ENCODE measurements at places on chromosomes 4 and X.
A peak's percentile ranks its signal among the peaks of the same experiment; 100 is the strongest.

- DNase-seq, result no peak
These were observed 95.7 kb downstream of the RBMX2 start for GRCh38 chrX:130497531-130497930.

DNA sequence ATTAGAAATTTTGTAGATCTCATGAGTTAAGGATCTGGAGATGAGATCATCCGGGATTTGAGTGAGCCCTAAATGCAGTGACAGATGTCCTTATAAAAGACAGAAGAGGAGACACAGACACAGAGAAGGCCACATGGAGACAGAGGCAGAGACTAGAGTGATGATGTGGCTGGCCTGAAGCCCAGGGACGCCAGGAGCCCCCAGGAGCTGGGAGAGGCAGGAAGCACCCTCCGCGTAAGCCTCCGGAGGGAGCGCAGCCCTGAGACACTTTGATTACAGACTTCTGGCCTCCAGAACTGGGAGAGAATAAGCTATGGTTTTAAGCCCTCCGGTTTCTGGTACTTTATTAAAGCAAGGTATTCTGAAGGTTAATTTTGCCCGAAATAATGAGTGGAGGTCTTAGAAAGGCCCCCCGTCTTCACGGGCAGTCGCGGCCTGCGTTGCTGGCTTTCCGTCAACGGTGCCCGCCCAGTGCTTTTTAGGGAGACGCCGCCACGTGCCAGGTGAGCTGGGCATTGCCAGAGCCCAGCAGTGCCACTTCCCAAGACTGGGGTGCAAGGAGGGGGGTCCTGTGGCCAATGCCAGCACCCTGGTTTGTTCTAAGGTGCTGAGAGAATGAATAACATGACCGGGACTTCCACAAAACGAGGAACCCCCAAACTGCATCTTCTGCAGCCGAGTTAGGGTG lies 8.1 kb downstream of the DHRSX start:
- no peak for DNase-seq

- DNase-seq, result no peak
These were observed 259.9 kb upstream of the JADE1 start for GRCh38 chr4:128549636-128550035.

GRCh38 chr4:76035141-76035540 lies 729 bp downstream of the CXCL11 start:
- DNase-seq, result no peak

DNA sequence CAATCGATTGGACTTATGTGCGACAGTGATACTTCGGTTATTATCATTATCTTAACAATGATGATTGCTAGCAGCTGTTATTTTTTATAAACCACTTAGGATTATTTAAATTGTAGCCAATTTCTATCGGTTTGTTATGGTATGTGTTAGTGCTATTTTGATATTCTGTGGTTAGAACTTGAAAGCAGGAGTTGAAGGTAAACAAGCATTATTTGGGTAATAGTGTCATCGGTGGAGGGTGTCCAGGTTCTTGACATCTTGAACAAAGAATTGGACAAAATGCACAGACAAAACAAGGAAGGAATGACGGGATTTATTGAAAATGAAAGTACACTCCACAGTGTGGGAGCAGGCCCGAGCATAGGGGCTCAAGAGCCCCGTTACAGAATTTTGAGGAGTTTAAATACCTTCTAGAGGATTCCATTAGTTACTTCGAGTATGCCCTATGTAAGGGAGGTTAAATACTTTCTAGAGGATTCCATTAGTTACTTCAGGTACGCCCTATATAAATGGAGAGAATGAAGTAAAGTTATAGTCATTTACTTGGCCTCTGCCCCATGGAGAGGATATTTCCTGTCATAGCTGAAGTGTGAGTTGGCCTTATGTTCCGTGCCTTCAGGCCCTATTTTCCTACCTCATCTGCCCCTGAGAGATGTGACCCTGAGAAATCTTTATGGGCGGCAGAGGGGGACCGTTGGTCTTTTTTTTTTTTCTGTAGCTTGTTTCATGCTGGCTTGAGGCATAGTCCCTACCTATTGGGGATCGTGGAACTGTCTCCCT lies 13.1 kb downstream of the MOB1B start:
- DNase-seq, result no peak

DNA sequence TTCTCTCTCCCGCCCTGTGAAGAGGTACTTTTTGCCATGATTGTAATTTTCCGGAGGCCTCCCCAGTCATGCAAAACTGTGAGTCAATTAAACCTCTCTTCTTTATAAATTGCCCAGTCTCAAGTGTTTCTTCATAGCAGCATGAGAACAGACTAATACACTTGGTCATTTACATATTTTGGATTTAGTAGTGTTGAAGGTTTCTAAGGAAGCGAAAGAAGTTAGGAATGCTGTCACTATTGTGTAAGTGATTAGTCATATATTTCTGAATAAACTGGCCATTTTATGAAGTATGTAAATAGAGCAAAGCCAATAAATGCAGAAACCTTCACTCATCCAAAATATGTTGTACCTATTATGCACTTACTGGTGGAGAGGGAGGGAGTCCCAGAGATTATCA lies 34.4 kb upstream of the GK2 start:
- no peak for DNase-seq

DNA sequence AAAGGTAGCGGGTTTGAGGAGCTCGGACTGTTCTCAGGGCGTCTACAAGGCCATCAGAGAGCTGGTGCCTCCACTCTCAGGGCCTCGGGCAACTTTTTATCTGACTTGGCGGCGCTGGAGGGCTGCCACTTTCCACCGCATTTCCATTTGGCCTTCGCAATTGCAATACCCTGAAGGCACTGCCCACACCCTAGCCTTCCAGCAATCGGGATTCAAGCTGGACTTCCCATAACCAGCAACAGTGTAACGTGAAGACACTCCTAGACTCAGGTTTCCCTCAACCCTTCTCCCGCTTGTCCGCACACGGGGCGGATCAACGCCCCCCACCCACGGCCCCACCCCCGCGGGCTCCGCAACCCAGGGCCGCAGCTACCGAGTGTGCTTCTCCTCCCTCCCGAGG lies 50.2 kb upstream of the BCOR start:
- DNase-seq, result no peak

- no peak for DNase-seq
These were observed 436.5 kb upstream of the FTHL17 start for GRCh38 chrX:31508338-31508737.

GRCh38 chr4:108333353-108333942 lies 164.7 kb upstream of the LEF1 start:
- DNase-seq, result no peak

- peak; percentile 13 for DNase-seq
These were observed 11.0 kb downstream of the SUPT20HL1 start for GRCh38 chrX:24371391-24371972.

DNA sequence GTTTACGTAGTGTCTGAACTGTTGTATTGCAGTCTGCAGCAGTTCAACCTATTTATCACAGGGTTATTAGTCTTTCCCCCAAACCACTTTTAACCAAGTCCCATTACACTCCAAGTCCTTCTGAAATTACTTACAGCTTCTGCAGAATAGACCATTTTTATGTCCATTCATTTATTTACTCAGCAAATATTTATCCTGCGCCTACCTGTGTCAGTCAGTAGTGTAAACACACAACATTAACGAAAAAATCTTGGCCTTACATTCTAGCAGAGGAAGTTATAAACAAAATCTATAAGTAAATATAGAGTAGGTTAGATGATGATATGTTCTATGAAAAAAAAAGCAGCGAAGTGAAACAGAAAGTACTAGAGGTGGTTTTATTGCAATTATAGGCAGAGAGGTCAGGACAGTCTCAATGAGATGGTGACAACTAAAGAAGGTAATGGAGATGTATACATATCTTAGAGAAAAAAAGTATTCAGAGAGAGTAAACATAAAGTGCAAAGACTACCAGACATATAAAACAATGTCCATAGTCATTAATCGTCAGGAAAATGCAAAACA lies 534.7 kb downstream of the KCNIP4 start:
- DNase-seq, result no peak

- no peak for DNase-seq
These were observed 216.1 kb downstream of the MAGEE1 start for GRCh38 chrX:76643590-76643989.

DNA sequence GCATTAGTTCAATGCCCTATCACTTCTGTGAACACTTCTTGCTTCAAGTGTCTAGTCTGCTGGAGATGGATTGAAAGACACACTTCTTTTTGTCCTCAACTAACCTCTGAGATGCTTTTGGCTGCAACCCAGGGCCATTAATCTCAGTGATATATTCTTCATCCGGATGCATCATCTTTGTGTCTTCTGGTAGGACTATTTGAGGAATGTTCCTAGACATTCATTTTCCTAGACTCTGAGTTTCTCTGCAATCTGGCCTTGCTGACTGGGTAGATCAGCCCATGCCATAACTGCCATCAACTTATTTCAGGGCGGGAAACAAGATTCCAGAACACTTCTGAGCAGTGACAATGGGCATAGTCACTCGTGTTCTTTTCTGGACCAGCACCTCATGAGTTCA lies 329.4 kb downstream of the PDGFC start:
- no peak for DNase-seq

DNA sequence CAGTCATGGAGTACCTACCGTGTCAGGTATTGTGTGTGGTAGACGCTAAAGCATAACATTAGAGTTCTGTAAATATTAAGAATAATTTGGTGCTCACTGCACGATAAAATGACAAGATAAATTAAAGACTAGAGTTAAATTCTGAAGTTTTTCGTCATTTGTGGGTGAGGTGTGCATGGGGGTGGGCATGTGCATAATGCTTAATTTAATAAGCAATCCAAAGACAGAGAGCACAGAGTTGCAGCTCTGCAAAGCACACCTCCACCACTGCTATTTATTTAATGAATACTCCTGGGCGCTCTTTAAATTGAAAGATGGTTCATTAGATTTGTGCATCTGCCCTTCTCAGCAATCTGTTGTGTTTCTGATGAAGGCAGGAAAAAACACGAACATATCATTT lies 62.6 kb downstream of the GATB start:
- no peak for DNase-seq

- DNase-seq, result no peak
These were observed 127.8 kb upstream of the METTL14 start for GRCh38 chr4:118557298-118557851.

GRCh38 chr4:126564283-126564854 lies 1068.4 kb upstream of the INTU start:
- no peak for DNase-seq

DNA sequence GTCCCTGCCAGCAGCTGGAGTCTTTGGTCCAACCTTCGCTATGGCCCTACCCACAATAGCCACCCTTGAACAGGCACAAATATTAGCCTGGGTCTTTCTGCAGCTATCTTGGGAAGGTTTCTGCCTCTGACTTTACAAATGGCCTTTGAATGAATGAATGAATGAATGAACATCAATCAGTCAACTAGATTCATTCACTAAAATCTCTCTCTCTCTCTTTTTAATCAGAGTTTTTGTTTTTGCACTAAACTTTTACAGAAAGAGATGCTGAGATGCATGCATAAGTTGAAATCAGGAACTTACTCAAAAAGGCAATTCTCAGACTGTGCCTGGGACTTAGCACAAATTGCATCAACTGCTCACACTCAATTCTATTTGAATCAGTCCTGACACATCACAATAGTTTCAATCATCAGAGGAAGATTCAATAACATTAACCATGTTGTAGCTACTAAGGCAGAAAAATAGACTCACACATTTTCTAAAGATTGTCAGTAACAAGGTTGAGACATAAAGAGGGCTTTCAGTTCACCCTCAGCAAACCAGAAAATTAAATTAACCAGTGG lies 55.0 kb downstream of the ANXA3 start:
- DNase-seq, result no peak

DNA sequence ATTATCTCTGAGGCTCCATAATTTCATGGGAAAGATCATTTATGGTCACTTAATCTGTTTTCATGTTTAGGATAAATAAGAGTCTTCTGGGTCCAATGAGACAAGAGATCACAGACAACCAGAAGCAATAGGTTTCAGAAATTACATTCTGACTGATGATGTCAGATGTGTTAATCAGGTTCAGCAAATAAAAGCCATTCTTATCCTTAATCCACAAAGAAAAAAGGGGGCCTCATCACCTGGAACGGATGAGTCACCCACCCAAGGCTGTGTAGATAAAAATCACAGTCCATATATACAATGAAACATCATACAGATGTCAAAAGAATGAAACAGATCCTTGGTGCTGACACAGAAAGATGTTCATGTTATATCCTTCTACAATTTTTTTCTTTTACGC lies 36.6 kb downstream of the SYTL4 start:
- no peak for DNase-seq

GRCh38 chr4:82777857-82778525 lies 20.6 kb downstream of the SCD5 start:
- DNase-seq, result no peak

GRCh38 chrX:123779908-123780396 lies 47.1 kb upstream of the THOC2 start:
- DNase-seq, result no peak

GRCh38 chrX:7462110-7462509 lies 314.2 kb upstream of the PUDP start:
- DNase-seq, result no peak

DNA sequence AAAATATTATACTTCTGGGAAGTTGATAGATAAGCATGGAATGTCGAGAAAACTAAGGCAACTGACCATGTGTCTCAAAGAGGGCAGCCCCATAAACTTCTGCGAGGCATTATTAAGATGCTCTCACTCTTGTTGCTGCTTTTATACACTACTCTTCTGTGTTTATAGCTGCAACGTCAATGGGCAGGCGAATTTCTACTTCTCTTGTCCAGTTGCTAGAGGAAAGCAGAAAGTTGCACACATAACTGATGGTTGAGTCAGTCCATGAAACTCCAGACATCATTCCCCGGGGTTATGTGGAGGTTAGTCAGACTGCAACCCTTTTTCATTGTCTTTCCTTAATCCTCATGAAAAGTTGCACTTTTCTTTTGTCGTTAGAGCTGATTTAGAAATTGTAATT lies 39.8 kb downstream of the VCX3B start:
- DNase-seq, result no peak

DNA sequence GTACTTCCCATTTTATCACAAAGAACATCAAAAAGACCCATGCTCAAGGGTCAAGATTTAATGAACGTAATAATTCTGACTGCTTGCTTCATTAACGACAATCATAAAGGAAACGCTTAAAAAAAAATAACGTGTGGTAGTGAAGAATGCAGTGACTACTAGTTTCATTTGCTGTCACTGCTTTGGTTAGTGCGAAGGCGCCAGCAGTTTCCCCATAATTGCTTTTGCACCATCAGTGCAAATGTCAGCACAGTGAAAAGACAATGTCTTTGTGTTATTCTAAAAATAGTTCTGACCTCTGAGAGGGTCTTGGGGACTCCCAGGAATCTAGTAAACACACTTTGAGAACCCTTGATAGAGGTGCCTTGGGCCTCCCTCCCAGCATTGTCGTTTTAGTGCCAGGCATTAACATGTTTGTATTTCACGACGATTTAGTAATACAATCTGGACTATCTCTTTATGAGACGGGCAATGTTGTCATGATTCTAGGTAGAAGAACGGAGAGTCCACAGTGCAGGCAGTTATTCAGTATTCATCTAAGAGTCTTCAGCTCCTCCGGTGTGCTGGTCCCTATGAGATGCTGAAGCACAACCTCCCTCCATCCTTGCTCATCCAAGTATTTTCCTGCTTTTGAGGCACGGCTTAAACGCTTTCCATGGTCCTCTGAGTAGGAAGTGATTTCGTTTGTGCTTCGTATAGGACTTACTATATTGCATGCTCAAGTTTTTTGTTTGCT lies 71.0 kb downstream of the AFF1 start:
- DNase-seq, result no peak

GRCh38 chr4:52196606-52197130 lies 145.6 kb downstream of the SPATA18 start:
- no peak for DNase-seq

All from stimulated activated CD8-positive, alpha-beta memory T cell treated with anti-CD3 and anti-CD28 coated beads, Interleukin-2, amount 100 ng/mL, for 1 hour (primary cell).